ENCODE measurements at places on chromosomes 16 and 17. TPM values are rescaled to one million over a fixed set of nuclear protein-coding genes. Genes with fewer than 3 reads are reported as not detected.

Gene ZG16B
- total RNA-seq, result not detected

Gene KREMEN2
- total RNA-seq, result 11.0 TPM

Gene KRT39
- 0.18 TPM for total RNA-seq

Gene UMOD
- not detected for total RNA-seq

Gene TBCD
- 17.6 TPM for total RNA-seq

Gene KLHL10
- not detected for total RNA-seq

Gene ARHGAP27
- 0.46 TPM for total RNA-seq

Gene OR2C1
- total RNA-seq, result not detected

Gene CCL4L2
- not detected for total RNA-seq
